ENCODE measurements at places on chromosomes 16 and 17.
A peak's percentile ranks its signal among the peaks of the same experiment; 100 is the strongest.

GRCh38 chr17:50209472-50210239, 8.2 kb upstream of the COL1A1 start:
- DNase-seq: peak; percentile 84

DNA sequence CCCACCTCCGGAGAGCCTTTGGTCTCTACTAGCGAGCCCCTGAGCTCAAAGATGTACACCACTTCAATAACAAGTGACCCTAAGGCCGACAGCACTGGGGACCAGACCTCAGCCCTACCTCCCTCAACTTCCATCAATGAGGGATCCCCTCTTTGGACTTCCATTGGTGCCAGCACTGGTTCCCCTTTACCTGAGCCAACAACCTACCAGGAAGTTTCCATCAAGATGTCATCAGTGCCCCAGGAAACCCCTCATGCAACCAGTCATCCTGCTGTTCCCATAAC, 702 bp downstream of the SPN start:
- no peak for DNase-seq

GRCh38 chr17:51289696-51290111, 29.4 kb downstream of the UTP18 start:
- DNase-seq: no peak

- no peak for DNase-seq
These were observed 53.5 kb downstream of the C17orf58 start for GRCh38 chr17:67942810-67943209.

DNA sequence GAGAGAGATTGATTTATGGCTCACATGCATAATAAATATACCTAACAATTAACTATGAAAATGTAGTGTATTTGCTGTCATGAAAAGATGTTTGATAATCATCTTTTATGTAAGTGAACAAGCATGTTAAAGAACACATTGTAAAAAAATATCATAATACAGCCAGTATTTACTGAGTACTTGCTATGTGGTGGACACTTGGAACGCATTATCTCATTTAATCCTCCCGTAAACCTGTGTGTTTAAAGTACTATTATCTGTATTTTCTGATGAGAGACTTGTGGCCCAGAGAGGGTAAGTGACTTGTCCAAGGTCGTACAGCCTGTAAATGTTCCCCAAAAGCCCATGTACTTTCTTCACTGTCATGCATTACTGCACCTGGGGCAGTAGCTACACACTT, 70.7 kb downstream of the PRKCA start:
- no peak for DNase-seq
